Mesothelial cell of epicardium (in vitro differentiated cells): ENCODE measurements at places on chromosomes 13 and 19.

GRCh38 chr13:41802043-41802683, 158.7 kb downstream of the VWA8 start:
- no peak overlapping the region for H3K4me3 ChIP-seq
- H3K4me1 ChIP-seq, result no peaks in the 10 kb centered on the region
- H3K27me3 ChIP-seq, result no peaks in the 10 kb centered on the region

- no peak overlapping the region for H3K4me3 ChIP-seq
- H3K27ac ChIP-seq, result peak overlapping the region; percentile 69
- H3K27me3 ChIP-seq, result no peaks in the 10 kb centered on the region
- peaks cover 17% of the 10 kb centered on the region for H3K36me3 ChIP-seq
- no peak for DNase-seq
- H3K4me1 ChIP-seq, result peaks cover 56% of the 10 kb centered on the region
Measured at GRCh38 chr13:98571955-98572662, 4.8 kb downstream of the STK24 start.

- no peaks in the 10 kb centered on the region for H3K36me3 ChIP-seq
- H3K4me3 ChIP-seq, result no peak overlapping the region
- H3K27me3 ChIP-seq, result no peaks in the 10 kb centered on the region
- H3K27ac ChIP-seq, result no peak overlapping the region
- H3K4me1 ChIP-seq, result peaks cover 26% of the 10 kb centered on the region
Measured at GRCh38 chr13:113903912-113904311, 40.0 kb upstream of the GAS6 start.

- DNase-seq, result peak; percentile 73
- H3K27me3 ChIP-seq, result no peaks in the 10 kb centered on the region
- peak overlapping the region; percentile 21 for H3K27ac ChIP-seq
- no peak overlapping the region for H3K4me3 ChIP-seq
- H3K4me1 ChIP-seq, result peaks cover 14% of the 10 kb centered on the region
- peaks cover 39% of the 10 kb centered on the region for H3K36me3 ChIP-seq
Measured at GRCh38 chr13:102870677-102871415, 25.0 kb downstream of the ERCC5 start.

- H3K36me3 ChIP-seq, result no peaks in the 10 kb centered on the region
- H3K4me1 ChIP-seq, result peaks cover 14% of the 10 kb centered on the region
- DNase-seq, result no peak
- no peaks in the 10 kb centered on the region for H3K27me3 ChIP-seq
- H3K4me3 ChIP-seq, result no peak overlapping the region
- H3K27ac ChIP-seq, result peak overlapping the region; percentile 66
Measured at GRCh38 chr13:95354680-95355487, 53.6 kb upstream of the ABCC4 start.

DNA sequence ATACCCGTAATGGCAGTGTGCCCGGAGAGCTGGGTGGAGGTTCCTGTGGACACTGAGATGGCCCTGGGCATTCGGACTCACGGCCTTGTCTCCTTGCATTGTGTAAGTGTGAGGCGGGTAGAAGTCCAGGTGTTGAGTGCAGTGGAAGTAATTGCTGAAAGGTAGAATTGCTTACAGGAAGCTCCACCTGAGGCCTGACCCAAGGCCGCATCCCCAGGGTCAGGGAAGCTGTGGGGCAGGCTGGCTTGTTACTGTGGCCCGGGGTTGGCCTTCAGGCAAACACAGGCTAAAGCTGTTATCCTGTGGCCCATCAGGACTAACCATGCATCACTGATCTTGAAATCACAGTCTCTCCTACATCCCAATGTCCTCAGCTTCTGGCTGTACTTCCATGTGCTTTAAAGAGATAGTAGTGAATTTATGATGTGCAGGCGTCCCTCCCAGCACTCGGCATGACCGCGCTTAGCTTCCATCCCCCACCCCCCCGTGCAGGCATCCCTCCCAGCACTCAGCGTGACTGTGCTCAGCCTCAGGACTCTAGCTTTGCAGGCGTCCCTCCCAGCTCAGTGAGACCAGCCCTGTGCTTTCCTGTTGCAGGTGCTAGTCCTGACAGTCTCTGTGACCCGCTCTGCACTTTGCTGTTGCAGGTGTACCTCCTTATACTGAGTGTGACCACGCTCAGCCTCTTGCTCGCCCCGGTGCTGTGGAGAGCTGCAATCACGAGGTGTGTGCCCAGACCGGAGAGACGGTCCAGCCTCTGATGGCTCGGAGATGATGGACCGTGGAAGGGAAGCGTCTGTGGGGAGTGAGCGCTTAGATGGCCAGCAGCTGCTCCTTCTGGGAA, 35.6 kb upstream of the TFDP1 start:
- peaks cover 36% of the 10 kb centered on the region for H3K4me1 ChIP-seq
- peaks cover 10% of the 10 kb centered on the region for H3K36me3 ChIP-seq
- H3K4me3 ChIP-seq, result no peak overlapping the region
- no peak overlapping the region for H3K27ac ChIP-seq

GRCh38 chr19:3665681-3666544, 34.4 kb downstream of the PIP5K1C start:
- no peaks in the 10 kb centered on the region for H3K27me3 ChIP-seq
- H3K36me3 ChIP-seq, result peaks cover 20% of the 10 kb centered on the region
- H3K4me3 ChIP-seq, result no peak overlapping the region
- DNase-seq, result peak; percentile 86
- H3K27ac ChIP-seq, result no peak overlapping the region

DNA sequence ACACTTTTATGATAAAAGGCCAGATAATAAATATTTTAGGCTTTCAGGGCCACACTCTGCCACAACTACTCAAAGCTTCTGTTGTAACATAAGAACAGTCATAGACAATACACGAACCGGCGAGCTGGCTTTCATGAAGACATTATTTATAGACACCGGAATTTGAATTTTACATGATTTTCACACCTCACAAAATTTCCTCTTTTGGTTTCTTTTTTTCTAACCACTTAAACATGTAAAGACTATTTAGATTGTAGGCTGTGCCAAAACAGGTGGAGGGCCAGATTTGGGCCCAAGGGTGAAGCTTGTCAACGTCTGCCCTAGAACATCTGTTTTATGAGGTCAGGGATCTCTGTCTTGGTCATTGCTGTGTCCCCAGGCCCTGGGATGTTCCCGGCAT, 29.7 kb upstream of the FXYD3 start:
- H3K27ac ChIP-seq, result no peak overlapping the region
- H3K4me3 ChIP-seq, result no peak overlapping the region
- H3K27me3 ChIP-seq, result no peaks in the 10 kb centered on the region
- H3K4me1 ChIP-seq, result peaks cover 2% of the 10 kb centered on the region
- DNase-seq, result no peak

DNA sequence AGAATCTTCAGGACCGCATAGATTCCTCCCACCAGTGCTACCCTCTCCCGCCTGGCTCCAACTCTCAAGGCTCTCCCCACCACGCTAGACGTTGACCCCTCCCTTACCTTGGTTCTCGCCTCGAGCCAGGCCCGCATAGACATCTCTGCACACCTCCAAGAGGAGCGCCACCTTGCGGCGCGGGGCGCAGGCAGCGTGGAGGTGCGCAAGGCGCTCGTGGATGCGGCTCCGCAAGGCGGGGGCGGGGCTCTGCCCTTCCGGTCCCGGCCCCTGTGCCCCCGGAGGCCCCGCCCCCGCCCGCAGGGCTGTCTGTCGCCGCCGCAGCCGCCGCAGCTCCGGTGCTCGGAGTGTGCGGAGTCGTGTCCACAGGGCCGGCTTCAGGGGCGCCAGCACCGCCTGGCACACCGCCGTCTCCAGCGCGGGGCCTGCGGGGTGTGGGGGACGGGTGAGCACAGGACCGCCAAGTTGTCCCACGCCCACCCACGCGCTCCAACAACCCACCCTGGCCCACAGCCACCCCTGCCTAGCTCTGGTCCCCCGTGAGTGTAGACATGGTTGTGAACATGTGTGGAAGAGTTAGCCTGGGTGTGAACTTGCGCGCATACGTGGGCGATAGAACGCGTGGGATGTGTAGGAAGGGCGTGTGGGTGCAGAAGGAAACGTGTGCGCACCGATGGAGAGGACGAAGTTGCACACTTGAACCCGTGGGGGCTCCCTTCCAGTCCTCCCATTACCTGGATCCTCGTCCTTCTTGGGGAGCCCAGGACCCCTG, 8.1 kb downstream of the RINL start:
- peak; percentile 44 for DNase-seq
- no peak overlapping the region for H3K27ac ChIP-seq

DNA sequence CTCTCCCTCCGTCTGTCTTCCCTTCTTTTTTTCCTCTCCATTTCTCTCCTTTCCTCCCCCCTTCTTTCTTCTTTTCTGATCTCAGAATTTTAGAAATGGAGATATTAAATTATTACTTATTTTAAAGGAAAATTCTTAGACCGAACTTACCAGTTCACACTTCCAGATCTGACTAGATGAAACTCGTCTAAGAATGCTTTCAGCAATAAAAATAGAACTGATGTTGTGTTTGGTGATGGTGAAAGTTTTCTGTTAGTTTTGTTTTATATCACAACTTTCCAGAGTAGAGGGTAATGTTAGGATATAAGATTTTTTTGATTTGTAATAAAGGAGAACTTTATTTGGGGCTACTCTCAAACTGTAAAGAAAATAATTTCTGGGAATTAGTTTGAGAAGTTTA, 29.9 kb downstream of the UCHL3 start:
- H3K4me3 ChIP-seq, result no peak overlapping the region
- no peaks in the 10 kb centered on the region for H3K27me3 ChIP-seq
- no peak for DNase-seq
- H3K36me3 ChIP-seq, result peaks cover 23% of the 10 kb centered on the region
- no peak overlapping the region for H3K27ac ChIP-seq

GRCh38 chr13:67758975-67759374, 528.8 kb upstream of the PCDH9 start:
- H3K27me3 ChIP-seq, result no peaks in the 10 kb centered on the region
- no peak overlapping the region for H3K4me3 ChIP-seq
- peaks cover 3% of the 10 kb centered on the region for H3K4me1 ChIP-seq
- no peaks in the 10 kb centered on the region for H3K36me3 ChIP-seq
- no peak overlapping the region for H3K27ac ChIP-seq

- H3K4me1 ChIP-seq, result peaks cover 7% of the 10 kb centered on the region
- no peak overlapping the region for H3K27ac ChIP-seq
- H3K4me3 ChIP-seq, result no peak overlapping the region
- no peaks in the 10 kb centered on the region for H3K27me3 ChIP-seq
- peaks cover 7% of the 10 kb centered on the region for H3K36me3 ChIP-seq
Measured at GRCh38 chr13:33004511-33004910, 11.7 kb upstream of the KL start.

DNA sequence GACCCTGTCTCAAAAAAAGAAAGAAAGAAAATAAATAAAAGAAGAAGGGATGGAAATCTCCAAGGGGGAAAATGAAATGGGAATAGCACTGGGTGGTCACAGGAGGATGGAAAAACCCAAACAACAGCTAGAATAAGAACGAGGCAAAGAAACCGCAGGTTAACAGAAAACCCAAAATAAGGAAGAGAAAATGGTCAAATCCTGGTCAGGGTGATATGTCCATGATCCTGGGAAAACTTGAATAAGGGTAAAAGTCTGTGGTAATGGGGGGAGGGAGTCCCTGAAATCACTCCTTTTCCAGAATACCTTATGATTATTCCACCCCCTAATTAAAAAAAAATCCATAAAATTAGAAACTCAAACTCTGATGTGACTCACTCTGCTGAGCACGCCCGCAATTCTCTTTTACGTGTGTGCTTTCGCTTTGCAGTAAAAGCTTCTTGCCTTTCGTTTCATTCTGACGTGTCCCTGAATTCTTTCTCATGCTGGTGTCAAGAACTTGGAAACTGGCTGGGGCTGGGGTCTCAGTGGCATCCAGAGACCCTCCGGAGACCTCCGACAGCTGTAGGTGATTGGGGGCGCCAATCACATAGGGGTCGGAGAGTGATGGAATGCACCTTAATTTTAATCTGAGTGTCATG, 4.3 kb upstream of the NAXD start:
- H3K27ac ChIP-seq, result peak overlapping the region; percentile 90
- H3K27me3 ChIP-seq, result no peaks in the 10 kb centered on the region

DNA sequence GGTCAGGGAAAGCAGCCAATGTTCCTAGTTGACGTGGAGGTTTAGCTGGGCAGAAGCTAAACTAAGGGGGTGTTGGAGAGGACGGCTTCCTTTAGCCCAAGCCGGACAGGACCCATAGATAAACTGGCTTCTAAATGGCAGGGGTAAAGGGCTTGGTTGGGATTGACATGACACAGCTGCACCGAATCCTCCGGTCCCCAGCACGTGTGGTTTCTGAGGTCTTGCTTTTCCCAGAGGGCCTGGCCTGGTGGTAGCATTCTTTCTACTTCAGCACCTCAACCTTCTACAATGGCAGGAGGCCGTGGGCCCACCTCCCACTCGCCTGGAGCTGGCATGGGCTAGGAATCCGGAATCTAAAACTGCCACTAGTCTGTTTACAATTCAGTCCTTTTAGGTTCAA, 163.0 kb downstream of the FGF9 start:
- no peak for DNase-seq
- H3K4me3 ChIP-seq, result no peak overlapping the region
- no peaks in the 10 kb centered on the region for H3K27me3 ChIP-seq
- peaks cover 42% of the 10 kb centered on the region for H3K4me1 ChIP-seq
- peak overlapping the region; percentile 10 for H3K27ac ChIP-seq
- no peaks in the 10 kb centered on the region for H3K36me3 ChIP-seq
